ENCODE measurements at places on chromosomes 13 and 19.
A peak's percentile ranks its signal among the peaks of the same experiment; 100 is the strongest.

DNA sequence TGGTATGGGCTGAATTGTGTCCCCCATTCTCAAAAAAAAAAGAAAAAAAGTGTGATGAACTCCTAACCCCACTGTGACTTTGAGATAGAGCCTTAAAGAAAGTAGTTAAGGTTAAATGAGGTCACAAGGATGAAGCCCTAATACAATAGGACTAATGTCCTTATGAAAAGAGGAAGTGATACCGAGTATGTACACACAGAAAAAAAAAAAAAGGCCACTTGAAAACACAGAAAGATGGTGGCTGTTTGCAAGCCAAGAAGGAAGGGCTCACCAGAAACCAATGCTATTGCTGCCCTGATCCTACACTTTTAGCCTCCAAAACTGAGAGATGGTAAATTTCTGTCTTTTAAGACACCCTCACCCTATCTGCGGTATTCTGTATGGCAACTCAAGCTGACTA lies 955.6 kb downstream of the PCDH17 start:
- peak; percentile 94 for DNase-seq

- no peak for DNase-seq
Measured at GRCh38 chr19:1278713-1279660, 3.7 kb downstream of the FAM174C start.

DNA sequence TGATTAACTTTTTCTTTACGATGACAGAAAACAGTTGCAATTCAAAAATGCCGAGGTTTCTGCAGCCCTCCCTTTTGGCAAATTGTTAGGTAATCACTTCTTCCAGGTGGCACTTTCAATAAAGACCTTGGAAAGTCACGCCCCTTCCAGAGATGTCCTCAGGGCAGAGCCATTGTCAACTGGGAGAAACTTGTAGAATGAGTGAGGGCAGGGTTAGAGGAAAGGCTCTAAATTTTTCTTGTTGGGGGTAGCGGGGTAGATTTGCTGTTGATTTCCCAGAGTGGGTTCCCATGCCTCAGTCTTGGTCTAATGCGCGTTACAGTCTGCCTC lies 421.1 kb downstream of the FGF9 start:
- peak; percentile 18 for DNase-seq

GRCh38 chr13:114268344-114269280 lies 12.8 kb upstream of the UPF3A start:
- DNase-seq, result no peak

DNA sequence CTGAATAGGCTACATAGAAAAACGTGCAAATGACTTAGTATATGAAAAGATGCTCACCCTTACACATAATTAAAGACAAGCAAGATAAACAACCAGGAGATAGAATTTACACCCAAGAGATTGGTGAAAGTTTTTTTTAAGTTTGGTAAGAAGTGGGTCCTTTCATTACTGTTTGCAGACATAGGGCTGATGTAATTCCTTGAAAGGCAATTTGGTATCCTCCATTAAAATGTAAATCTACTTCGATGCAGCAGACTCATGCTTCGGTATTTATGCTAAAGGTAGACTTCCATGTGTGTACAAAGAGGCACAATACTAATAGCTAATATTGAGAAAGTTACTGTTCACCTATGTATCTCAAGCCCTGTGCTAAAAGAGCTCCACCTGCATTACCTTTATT lies 33.5 kb downstream of the CNMD start:
- DNase-seq, result no peak

Data from MV-4-11 (cell line).